ENCODE measurements at places on chromosomes 2 and 18.

DNA sequence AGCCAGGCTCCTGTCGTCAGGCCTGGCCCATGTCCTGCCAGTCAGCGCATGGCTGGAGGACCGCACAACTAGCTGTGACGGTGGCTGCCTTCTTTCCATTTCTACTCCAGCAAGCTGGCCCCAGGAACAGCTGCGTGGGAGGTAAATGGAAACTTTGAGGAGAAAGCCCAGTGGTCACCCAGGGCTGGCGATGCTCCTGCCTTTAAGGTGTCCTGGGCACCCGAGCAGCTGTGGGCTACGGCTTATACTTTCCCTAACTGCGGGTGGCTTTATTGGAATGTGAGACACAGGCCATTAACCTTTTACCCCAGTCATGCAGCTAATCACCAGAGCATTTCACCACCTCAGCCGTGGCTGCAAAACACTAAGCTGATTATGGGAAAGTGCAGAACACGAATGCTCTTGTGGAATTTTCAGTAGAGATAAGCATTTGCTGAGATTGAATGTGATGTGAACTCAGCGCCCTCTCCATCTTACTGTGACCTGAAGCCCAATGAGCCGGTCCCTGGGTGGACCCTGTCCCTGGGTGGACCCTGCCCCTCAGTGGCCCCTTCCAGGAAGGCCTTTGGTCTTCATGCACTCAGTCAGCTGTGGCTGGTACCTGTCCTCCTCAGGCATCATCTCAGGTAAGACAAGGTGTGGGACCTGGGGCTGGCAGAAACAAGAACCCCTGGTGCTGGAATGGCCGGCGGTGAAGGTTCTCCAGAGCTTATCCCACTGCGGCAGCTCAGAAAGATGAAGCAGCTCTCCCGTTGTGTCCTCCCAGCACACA lies 275.4 kb upstream of the HS6ST1 start:
- no peak for DNase-seq

GRCh38 chr2:55111570-55112228 lies 61.4 kb upstream of the RTN4 start:
- peak; percentile 61 for DNase-seq

DNA sequence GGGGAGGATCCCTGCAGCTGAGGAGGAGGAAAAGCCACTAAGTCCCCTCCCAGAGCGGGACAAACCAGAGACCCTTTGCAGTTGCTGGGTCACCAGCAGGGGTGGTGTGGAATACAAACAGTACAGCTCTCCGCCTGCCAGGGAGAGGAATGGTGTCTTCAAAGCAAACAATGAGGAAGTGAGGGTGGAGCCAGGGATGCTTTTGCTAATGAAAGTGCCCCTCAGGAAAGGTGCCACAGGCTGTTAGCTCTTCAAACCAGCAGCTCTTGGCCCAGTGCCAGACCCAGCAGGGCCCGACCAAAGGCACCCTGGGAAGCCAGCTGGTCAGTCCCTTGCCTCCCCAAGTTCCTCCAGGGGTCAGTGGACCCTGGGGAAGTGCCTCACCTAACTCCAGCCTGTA lies 102.8 kb downstream of the HIBCH start:
- no peak for DNase-seq

- no peak for DNase-seq
Measured at GRCh38 chr2:10712185-10712809, 9.1 kb upstream of the ATP6V1C2 start.

Measured in NCI-H1694 treated with DMSO at 0.1 percent for 48 hours (cell line).